ENCODE measurements at places on chromosomes 1 and 21.

DNA sequence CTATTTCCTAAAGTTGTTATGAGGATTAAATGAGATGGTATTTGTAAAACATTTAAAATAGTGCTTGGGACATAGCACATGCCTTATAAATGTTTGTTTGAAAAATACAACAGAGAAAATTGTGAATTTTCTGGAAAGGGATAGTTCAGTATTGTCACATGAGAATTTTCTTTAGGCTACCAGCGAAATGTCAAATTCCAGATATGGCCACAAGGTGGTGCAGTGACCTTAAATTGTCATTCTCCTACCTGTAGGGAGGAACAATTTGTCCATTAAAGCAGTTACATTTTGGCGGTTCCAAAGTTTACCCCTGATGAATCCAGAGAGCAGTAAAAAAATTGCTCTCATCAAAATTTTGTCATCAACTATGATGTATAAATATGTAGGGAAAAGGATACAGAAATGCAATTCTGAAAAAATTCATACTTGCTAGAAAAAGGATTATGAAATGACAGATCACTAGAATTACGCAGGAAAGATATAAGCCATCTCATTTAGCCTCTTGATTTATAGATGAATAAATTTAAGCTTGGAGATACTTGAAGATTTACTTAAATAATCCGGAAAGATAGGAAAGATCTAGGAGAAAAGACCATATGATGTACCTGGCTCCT is 50.2 kb upstream of the TSHB start:
- DNase-seq, result peak; percentile 4

- no peak for DNase-seq
These were observed 11.8 kb upstream of the ARHGEF2 start for GRCh38 chr1:155990005-155990739.

GRCh38 chr1:96145492-96145891 is 576.1 kb upstream of the PTBP2 start:
- DNase-seq, result no peak

DNA sequence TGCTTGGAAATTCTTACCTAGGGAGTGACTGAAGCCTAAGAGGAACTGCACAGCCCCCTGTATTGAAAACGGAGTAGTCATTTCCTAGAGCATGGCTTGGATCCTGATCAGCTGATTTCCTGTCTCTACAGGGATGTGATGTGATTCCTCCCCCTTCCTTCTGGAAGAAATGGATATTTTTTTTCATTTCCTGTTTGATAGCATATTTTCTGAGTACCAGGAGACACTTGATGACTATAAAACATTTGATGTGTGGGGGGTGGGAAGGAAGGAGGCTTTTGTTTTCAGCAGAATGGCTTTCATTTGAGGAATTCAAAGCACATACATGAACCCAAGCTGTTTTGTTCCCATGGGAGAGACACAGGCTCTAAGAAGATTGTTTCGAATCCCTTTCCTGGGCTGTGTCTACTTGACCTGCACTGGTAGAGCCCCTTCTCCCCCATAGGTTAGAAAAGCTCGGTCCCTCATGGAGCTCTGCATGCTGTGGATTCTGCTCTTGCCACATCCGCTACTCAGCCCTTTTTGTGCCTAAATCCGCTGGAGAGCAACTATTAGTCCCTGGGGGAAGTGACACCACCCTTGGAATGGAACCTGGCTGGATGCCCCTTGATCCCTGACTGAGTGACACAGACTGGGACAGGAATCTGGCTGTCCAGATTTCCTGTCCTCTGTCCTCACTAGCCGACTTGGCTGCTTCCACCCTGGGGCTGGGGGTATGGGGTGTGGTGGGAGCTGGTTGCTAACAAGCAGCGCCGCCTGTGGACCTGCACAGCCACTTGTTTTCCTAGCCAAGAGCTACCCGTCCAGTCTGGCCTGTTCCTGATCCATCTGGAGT is 71.8 kb upstream of the MACF1 start:
- DNase-seq, result peak; percentile 33

GRCh38 chr1:57137980-57138379 is 172.2 kb upstream of the C8B start:
- no peak for DNase-seq

DNA sequence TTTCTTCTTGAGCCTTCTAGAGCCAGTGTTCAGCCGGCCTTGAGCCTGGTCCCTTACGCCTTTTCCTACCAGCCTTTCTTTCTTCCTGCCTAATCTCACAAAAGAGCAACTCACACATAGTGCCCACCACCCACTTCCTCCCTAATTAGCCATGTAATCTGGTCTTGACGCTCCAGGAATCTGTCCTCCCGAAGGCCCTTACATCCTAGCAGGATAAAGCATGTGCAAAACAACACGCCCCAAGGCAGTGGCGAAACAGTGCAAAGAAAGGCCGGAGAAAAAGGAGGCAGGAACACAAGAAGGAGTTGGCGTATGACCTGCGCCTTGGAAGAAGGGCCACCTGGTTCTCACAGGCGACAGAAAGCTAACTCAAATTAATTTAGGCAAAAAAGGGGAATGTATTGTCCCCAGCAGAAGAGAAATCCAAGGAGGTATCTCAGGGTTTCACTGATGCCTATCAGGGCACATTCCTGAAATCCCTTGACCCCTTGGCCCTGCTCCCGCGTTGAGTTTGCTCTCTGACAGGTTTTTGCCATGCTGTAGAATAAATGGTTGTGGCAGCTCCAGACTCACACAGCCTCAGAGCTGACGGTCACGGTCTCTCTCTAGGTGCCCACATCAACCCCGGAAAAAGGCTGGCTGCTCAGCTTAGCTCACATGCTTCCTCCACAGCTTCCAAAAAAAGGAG is 79.0 kb downstream of the ZNF281 start:
- peak; percentile 13 for DNase-seq

DNA sequence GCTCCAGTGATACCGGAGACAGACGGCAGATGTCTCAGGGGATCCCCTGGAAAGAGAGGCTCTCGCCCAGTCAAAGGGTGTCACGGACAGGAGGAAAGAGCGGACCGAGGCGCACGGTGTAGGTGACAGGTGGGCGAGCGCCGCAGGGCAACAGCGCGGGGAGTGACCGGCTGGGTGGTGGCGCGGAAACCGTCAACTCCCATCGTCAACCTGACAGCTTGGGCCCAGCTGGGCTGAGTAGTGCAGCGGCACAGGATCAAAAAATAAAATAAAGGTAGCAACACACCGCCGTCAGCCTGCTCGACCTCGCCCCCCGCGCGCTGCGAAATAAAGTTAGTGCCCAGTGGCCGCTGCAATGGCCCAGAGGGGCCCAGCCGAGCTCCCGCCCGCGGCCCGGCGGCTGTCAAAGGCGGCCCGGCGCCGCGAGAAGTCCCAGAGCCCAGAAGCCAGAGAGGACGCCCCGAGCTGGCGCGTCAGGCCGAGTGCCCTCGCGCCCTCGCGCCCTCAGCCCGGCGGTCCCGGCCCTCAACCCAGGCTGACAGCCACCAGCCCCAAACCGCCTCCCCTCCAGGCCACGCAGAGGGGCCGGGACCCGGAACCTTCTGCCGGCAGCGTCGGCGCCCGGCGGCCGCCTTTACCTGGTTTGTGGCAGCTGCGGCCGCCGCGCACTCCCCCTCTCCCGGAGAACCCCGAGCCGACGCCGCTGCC is at the start of gene LYST:
Gene LYST, minus strand, starts transcription at position 702 of the 708 bp plus-strand sequence. CDS start 36,489 bp downstream, outside the sequence.
- DNase-seq, result peak; percentile 40

GRCh38 chr1:116440731-116441130 is 67.7 kb downstream of the ATP1A1 start:
- DNase-seq, result no peak

DNA sequence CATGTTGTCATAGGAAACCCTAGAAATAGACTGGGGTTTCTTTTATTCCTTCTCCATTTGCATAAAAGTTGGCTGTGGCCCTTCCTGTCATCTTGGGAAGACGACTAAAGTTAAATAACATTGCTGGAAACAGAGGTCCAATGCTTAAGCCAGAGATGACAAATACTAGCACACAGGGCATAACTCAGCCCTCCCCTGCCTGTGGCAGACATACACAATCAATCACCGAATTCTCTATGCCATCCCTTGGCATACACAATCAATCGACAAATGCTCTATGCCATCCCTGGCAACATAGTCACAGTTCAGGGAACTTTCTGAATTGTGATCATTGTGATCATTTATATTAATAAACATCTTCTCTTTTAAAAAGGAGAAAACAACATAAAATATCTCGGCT is 229.4 kb downstream of the KAZN start:
- no peak for DNase-seq

- DNase-seq, result no peak
These were observed 18.4 kb upstream of the FRRS1 start for GRCh38 chr1:99784809-99785255.

GRCh38 chr1:8302081-8302956 is 15.6 kb upstream of the SLC45A1 start:
- DNase-seq, result no peak

GRCh38 chr1:220431554-220432239 is 96.2 kb upstream of the MARK1 start:
- no peak for DNase-seq

DNA sequence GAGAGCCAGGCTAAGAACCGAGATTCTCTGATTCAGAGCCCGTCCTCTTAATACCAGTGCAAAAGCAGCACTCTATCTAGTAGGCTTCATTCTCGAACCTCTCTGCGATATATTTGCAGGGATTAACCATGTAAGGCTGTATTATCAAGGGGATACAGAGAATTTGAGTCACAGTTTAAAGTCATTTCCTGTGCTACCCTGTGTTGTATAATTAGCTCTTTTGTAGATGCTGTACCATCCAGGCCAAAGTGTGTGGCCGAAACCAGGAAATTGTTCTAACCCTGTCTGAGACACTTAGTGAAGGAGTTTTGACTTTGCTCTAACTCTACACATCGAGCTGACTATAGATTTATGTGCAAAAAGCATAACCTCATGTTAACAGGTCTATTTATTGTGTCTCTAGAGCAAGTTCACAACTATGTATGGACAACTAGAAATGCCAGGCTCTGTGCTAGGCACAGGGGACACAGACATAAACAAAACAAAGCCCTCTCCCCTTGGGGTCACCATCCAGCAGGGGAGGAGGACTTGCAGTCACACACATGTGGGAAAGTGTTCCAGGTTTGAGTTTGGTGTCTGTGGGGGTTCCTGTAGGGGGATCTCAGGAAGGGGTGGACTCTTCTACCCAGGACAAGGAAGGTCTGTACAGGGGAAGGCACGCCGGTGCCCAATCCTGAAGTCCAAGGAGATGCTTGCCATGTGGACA is 182.2 kb downstream of the DHRS3 start:
- no peak for DNase-seq

- DNase-seq, result no peak
These were observed 41.7 kb downstream of the EIF2D start for GRCh38 chr1:206570529-206570928.

DNA sequence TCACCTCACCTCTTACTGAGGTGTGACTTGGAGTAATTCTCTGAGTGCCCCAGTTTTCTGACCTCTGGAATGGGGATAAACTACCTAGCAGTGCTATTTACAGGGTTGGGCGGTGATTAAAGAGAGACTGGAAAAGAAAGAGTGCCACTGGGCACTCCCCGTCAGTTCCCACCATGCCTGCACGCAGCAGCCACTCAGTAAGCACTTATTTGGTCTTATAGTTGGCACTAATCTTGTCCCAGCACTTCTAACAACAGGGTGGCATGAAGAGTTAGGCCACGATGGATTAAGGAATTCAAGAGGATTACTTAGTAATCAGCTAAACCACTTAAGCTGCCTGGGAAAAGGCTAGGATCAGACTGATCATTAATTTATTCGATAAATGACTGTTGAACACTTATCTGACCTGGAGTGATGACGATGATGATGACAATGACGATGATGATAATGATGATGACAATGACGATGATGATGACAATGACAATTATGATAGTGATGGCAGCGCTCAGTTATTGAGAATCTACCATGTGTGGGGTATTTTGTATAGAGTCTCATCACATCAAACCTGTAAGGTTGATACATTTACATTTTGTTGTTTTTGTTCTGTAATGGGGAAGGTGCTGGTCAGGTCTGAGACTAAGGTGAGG is 5.4 kb downstream of the CITED4 start:
- DNase-seq, result no peak

GRCh38 chr21:38037416-38037815 is 121.2 kb upstream of the KCNJ6 start:
- no peak for DNase-seq

- DNase-seq, result no peak
These were observed 656.9 kb downstream of the PTPRU start for GRCh38 chr1:29893046-29893723.

GRCh38 chr21:46214478-46215340 is 13.9 kb downstream of the LSS start:
- DNase-seq, result no peak

DNA sequence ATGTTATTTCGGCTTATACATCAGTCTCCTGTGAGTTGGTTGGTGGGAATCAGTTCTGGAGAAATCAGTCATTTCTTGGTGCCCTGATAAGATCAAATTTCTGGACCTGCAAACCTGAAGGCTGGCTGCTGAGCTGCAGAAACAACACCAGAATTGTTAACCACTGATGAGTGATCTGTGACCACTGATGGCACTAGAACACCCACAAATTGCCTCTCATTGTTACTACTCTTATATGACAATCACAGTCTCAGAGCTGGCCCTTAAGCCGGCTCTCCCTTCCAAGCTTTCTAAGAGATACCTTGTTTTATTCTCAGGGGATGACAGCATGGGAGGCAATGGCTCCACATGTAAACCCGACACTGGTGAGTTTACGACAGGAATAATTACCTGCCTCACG is 1.9 kb downstream of the C1orf162 start:
- no peak for DNase-seq

GRCh38 chr1:220681220-220681880 is 8.8 kb upstream of the C1orf115 start:
- DNase-seq, result no peak

DNA sequence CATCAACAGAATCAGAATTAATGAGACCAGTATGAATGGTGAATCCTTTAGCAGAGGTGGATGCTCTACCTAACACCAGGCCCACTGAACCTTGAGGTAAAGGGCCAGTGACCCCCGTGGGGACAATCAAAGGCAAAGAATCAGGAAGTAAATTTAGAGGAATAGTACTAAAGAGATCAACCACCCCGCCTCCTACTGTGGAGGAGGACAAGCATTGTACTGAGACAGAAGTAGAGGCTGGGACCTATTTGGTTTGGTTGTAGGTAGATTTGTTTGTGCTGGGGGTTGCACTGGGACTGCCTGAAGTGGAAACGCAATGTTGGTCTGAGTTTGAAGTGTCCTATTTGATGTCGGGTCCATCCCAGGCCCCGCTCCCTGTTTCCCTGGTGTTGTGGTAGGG is 9.5 kb downstream of the CD48 start:
- DNase-seq, result no peak

DNA sequence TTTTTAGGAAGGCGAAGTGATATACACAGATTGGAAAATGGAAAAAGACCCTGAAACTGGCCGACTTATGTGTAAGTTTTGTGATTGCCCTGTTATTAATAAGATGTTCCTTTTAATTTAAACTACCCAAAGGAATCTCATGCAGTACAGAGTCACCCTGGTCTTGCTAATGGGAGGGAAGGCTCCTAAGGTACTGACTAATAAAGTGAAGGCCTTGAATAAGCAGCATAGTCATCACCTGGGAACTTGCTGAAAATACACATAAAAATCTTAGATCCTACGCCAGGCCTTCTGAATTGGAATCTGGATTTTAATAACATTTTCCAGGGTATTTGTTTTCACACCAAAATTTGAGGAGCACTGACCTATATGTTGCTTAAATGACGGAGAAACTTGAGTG is 73.4 kb upstream of the MCOLN3 start:
- no peak for DNase-seq

Measured in HuH-7.5 (cell line).